NCI-H1436 (cell line): ENCODE measurements at places on chromosomes 5 and 9.

DNA sequence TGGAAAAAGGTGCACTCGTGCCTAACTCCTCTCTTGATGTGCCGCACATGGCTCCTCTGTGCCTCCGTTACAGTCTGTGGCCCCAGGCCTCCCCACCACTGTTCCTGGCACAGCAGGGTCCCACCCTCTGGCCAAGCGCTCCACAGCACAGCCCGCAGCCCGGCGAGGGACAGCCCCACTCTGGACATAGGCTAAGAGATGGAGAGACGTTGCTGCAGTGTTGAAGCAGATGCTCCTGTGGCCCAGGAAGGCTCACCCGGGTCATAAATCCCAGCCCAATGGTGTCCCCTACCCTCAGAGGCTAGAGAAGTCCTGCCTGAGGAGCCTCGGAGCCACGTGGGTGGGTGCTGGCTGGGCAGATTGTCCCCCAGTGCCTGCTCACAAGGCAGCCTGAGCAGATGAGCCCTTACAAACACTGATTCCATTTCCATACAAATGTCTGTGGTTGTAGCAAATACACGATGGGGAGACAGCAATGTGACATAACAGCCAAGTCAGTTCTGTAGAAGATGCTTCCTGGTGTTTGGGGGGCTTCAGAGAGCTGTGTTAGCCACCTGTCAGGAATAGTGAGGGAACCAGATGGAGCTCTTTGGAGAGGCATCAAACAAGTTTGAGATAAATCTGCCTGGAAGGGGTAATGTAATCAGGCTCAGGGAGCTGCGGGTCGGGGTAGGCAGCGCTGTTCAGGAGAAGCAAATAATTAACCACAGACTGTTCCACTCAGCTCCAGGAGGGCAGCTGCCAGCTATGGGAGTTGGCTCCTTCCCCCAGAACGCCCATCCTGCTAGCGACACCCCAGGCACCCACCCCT, 41.7 kb downstream of the C5orf15 start:
- DNase-seq: no peak

GRCh38 chr5:139103762-139104161, 94.4 kb downstream of the SIL1 start:
- DNase-seq: no peak

- DNase-seq: no peak
These were observed 294.6 kb upstream of the ACTBL2 start for GRCh38 chr5:57777174-57777581.

DNA sequence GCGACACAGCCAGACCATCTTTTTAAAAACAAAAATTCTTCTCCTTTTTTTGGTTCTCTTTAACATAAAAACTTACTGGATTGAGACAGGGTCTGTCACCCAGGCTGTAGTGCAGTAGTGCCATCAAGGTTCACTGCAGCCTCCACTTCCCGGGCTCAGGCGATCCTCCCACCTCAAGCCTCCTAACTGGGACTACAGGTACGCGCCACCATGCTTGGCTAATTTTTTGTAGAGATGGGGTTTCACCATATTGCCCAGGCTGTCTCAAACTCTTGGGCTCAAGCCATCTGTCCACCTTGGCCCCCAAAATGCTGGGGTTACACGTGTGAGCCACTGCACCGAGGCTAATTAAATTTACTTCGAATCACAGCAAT, 13.8 kb downstream of the HNRNPK start:
- DNase-seq: no peak
